ENCODE measurements at places on chromosomes 7 and 10.

GRCh38 chr7:45037876-45038275, 37.9 kb downstream of the CCM2 start:
- DNase-seq: no peak

GRCh38 chr10:4651404-4652037, 174.5 kb upstream of the AKR1E2 start:
- DNase-seq: no peak

GRCh38 chr7:159027056-159027788, 117.4 kb downstream of the VIPR2 start:
- DNase-seq: no peak

DNA sequence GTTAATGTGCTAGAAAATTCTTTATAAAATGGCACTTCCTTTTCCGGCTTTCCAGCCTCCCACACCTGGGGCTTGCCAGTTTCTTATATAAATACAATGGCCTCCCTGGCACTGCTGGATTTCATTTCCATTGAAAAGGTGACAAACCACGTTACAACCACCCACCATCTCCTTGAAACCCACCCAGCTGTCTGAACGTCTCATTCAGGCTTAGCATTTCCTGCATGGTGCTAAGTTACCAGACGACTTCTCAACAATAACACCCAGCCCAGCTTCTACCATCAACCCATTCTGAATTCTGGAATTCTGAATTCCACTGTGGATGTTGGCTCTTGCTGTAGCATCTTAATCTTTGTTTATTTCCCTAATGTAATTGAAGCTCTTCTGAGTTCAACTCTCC, 499.8 kb upstream of the CELF2 start:
- DNase-seq: no peak

DNA sequence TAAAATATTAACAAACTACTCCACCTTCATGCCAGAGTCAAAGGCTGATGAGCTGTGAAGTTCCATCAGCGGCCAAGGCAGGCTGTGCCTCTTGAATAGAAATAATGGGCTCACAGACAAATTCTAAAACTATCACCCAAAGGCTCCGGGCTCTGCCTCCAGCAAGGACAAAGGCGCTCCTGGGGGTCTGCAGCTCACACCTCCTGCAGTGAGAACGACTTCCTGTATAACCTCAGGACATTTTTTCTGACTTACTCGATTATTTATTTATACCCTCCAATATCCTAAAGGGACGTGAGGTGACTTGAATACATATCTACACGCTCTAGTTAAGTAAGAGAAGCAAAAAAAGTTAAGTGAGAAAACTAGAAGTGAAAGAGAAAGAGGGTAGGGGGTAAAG, 500.7 kb downstream of the CCSER2 start:
- DNase-seq: no peak

- DNase-seq: no peak
Observed at GRCh38 chr7:81802251-81802650, 32.4 kb upstream of the HGF start.

DNA sequence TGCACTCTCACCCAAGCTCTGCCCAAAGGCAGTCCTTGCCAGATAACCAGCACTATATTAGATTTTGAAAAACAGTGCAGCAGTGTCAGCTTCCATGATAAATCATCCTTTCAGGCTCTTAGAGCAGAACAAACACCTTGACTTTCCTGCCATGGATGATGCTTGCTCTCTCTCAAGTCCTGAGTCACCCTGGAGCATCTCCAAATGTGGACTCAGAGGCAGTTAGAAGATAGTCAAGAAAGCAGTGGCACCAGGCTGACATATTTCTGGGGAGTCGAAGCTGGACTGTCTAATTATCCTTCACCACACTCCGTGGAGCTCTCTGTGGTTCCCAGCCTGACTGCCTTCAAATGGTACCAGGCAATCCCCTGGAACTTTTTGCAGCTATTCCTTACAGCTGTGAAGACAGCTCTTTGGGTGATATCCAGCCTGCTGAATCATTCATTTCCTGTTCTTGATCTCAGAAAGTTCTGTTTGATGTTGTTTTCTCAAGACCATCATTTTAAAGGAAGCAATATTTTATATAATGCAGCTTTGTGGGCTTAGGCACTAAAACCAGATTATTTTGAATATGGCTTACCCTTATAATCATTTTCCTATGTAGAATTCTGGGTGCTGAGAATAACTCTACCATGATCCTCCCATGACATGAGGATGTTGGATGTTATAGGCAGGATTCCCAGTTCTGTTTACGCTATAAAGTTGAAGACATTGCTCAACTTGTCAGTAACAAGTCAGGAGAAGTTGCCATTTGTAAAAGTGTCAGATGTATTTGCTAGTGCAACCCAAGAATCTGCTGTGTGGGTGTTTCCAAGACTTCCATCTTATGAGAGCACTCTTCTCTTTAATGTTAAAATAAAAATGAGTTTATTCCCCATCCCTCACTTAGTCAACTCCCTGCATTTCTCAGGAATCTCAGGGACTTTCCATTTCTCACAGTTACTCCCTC, 233.8 kb downstream of the C7orf25 start:
- DNase-seq: peak; percentile 85

DNA sequence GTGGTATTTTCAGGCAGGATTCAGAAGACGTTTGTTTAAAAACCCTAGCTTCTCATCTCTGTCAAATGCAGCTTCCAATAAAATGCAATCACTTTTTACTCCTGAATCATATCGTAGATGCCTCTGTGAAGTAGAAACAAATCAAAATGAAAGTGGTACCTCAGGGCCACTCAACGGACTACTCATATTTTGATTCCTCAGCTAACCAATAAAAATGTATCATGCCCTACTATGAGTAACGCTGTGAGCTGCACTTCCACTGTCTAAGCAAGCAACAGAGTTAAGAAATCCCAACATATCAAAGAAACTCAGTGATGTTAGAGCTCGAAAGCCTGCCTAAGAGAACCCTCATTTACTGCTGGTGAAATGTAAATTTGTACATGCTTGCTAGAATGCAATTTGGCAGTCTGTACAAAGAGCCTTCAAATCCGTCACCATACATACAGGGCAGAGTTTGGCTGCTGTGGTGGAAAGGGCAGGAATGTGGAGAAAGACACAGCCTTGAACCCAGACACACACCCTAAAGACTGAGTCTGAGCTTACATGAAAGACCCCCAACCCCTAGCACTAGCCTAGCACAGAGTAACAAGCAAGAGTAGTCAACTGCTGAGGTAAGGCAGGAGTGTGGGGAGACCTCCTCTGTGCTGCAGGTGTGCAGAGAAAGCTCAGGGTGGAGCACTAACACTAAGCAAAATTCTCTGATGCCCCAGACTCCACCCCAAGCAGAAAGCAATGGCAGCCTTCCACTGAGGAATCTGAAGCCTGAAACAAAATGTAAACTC, 151.5 kb downstream of the ANK3 start:
- DNase-seq: peak; percentile 43

DNA sequence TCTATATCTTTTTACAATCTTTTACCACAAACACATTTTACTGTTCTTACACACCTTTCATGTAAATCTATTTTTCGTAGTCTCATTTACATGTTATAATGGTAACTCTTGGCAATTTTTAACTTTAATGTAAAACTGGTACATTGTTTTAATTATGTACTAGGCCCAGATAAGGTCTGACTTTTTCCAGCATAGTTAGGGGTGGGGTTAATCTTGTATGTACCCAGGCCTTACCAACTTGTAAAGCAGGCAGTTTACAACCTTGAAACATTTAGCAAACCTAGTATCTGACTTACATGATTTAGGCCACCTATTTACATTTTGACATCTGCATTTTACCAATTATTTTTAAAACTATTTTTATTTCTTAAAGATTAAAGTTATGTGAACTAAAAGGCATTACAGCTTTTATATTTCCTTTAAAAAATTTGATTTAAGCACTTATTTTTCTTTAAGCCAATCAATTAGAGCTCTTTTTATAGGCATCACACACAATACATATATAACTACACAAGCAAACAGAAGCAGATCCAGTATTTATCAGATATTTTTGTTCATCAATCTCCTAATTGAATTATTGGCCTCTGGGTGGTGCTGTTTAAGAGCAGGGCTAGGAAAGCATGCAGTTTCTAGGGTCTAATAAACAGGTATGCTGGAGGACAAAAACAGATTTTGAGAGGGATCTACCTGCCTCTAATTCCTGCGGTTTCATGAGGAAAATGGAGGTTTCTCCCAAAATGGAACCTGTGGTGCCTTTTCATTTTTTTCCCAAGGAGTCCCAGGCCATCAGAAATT, 19.7 kb upstream of the CROT start:
- DNase-seq: no peak

DNA sequence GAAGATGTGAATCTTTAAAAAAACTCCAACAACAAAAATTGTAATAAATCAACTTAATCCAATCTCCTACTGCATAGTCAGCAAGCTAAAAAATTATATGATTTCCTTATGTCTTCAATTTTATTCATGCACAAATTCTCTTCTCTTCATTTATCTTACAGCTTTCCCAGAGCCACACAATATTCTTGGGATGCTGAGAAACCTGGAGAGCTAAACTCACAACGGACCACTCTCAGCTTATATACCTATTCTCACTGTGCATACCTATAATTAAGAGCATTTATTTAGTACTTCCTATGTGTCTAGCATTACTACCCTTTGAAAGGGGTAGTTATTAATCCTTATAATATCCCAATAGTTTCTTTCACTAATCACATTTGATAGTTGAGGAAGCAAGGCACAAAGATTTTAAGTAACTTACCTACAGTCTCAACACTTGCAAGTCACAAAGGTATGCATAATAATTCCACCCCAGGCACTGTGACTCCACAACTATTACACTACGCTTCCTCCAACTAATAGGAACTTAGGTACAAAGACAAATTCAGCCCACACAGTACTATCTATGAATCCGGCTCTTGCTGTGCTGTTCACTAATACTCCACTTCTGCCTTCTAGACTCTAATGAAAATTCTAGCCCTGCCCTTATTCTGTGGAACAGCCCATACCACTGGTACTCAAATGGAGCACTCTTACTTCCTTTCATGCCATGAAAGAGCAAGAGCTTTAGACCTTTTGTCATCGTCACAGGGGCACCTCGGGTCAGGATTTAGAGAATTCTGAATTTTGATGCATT, 5.1 kb downstream of the CCDC71L start:
- no peak for DNase-seq

DNA sequence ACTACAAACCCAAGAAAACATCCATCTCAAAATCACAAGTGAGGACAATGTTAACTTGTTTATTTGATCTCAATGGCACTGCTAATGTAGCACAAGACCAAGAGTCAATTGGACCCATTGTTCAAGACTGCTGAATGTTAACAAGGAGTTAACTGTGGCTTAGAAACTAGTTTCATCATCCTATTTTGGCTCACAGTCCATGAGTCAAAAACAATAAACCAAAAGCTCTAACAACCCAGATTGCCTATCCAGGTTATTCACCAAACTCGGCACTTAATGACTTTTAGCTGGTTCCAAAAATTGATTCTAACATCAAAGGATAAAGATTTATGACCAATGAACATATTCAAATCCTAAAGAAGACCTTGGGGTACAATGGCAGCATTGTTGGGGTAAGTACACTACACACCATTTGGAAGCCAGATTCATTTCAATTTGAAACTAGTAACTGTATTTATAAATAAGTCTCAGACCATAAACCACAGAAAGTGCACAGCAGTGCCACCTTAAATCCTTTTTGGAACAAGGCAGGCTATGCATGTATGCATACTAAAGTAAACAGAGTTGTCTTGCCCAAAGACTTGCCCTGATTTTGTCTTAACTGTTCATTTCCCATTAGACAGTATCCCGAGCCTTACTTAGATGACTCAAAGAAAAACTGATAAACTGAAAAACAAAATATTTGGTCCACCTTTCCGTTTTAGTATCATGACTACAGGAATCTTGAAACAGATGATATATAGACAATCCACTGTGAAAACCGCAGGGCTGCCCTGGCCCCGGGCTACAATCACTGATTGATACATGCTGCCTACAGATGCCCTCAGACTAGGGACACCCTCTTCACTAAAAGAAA, 84.5 kb downstream of the SRPK2 start:
- peak; percentile 59 for DNase-seq

DNA sequence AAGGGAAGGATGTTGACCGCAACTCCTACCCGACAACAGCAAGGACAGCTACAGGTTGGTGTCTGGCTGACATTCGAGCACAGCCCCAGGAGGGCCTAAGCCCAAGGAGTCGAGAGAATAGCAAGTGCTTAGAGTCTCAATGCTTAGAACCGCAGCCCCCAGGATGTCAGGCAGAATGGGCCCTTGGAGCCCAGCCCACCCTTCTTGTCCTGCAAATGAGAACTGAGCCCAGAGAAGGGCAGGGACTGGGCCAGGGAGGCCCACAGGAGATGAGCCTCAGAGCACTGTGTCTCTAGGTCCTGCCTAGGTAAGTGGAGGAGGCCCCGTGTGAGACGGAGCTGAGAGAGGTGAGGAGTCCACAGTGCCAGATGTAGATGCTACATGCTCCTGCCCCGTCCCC, 173.3 kb upstream of the ZMIZ1 start:
- DNase-seq: no peak

- no peak for DNase-seq
Observed at GRCh38 chr10:64829888-64830412, 1308.7 kb downstream of the REEP3 start.

DNA sequence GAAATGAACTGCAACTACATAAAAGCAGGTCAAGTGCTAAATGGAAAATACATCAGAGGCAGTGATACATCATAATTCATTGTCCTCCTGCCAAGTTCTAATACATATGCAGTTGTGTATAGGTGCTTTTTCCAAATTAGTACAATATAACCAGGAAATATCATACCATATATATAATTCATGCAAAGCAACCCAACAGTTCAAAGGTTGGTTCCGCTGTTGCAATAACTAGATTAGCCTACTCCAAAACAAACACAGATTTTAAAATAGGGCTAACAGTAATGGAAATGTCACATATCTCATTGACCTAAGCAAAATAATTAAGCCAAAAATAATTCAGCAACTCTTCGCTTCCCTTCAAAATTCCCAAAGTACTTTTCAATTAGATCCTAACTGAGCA, 88.9 kb upstream of the NEBL start:
- no peak for DNase-seq

DNA sequence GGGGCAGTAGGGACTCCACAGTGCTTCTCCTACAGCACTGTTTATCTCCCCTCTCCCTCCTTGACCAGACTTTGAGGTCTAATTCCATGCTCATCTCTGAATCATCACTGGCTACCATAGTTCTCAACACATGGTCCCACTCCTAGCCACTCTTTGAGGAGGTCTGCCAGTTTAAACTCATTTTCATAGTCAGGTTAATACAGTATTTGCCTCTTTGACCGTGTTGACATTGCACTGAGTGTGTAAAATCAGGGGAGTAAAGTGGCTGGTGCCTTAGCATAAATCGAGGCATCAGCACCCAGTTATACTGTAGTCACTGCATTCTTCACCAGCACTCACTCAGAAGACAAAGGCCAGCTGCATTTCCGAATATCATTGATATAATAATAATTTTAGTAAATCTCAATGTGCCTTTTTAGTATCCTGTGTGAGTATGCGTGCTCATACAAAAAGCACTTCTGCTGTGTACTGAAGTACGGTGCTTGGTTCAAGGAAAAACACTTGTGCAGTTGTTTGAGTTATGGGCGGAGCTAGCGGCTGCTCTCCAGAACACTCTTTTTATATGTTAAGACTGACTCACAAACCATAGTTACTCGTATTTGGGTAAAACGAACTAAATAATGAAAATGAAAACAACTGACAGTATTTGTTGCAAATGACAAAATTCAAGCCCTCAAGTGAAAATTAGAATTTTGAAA, 89.7 kb downstream of the GALNT11 start:
- DNase-seq: no peak

GRCh38 chr10:70677620-70678249, 5.4 kb downstream of the ADAMTS14 start:
- DNase-seq: no peak

- DNase-seq: no peak
Observed at GRCh38 chr10:19756919-19757318, 59.3 kb upstream of the PLXDC2 start.

- no peak for DNase-seq
Observed at GRCh38 chr7:152451356-152451755, 15.6 kb upstream of the KMT2C start.
